ENCODE measurements at places on chromosomes 12 and 14.

DNA sequence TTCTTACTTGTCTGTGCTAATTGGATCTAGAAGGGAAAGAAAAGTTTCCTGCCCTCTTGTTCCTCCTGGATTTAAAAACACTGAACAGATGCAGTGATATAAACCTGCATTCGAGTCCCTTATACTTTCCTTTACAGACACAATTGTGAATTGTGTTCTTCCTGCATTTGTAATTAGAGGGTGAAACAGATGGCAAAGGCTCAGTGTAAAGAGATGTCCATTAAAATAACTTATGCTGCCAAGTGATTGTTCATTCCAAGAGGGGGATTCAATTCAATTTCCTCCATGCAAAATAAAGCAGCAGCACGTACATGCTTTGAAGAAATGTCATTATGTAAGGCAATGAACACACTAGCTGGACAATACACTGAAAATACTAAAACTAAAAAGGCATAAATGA, 248.3 kb upstream of the LRIG3 start:
- DNase-seq = no peak

GRCh38 chr14:77314539-77315457, 5.9 kb downstream of the POMT2 start:
- DNase-seq = no peak

- DNase-seq = peak; percentile 24
Observed at GRCh38 chr12:124543052-124543589, 24.3 kb downstream of the NCOR2 start.

- no peak for DNase-seq
Observed at GRCh38 chr12:122965321-122965751, 927 bp downstream of the ABCB9 start.

DNA sequence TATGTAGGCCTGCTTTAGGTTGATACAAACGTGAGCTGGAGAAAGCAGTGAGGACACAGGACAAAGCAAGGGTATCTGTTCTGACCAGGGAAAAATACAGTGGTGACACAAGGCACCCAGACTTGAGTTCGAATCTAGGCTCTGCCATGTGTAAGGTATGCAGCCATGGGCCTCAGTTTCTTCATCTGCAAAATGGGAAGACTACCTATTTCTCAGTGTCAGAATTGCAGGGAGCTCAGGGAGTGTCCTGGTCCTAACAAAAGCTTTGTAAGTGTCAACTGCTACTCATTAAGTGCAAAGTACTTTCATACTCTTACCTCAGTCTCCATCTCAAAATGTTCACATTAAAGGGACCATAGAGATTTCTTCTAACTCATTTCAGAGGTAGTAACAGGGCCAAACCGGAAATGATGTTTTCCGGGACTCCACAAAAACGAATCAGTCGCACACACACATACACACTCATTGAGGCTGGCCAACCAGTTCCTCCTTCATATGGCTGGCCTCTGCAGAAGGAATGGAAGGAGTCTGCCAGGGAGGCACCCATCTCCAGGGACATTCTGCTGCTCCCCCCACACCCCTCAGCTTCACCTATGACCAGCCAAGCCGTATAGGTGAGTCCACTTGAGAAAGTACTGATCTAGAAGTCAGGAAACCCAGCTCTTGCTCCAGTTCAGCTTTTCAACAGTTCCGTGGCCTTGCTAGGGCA, 7.8 kb downstream of the CTDSP2 start:
- peak; percentile 51 for DNase-seq

- no peak for DNase-seq
Observed at GRCh38 chr12:63916561-63917476, 72.3 kb downstream of the SRGAP1 start.

DNA sequence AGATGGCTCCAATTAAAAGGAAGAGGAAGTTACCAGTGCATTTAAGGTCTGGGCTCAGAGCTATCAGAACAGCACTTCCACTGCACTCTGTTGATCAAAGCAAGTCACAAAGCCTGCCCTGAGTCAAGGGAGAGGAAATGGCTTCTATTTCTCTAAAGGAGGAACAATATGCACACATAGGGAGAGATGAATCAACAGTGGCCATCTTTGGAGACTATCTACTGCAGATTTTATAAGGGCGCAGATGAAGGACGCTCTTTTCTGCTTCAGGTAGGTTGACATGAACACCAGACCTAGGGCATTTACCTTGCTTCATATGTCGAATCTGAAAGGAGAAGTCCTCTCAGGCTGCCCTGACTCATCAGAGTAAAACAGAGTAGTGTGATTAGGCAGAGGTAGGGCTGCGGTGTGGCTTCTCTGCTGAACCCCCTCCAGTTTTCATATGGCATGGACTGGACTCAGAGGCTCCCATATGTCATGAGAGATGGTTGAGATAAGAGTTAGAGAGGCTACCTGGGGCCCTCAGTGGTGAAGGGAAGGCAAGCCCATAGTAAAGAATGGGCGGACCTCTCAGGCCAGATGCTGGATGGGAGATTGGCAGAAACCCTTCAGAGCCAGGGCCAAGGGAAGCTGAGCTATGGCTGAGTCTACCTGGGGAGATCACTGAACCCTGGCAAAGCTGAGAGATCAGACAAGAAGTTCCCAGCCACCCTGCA, 84.4 kb downstream of the ARF6 start:
- peak; percentile 60 for DNase-seq

- DNase-seq = no peak
Observed at GRCh38 chr12:93008044-93008778, 79.1 kb upstream of the EEA1 start.

DNA sequence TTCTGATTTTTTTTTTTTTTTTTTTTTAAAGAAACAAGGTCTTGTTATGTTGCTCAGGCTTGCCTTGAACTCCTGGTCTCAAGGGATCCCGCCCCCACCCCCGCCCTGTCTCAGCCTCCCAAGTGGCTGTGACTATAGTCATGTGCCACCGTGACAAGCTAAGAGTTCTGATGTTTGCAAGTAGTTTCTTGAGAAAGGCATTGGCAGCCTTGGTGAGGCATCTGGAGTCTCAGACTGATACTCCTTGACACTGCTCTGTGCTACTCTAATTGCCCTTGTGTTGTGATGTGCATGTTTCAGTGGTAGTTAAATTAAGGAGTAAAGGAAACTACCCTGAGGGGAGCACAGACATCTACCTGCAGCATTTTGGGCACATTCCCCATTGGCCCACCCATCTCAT, 46.2 kb upstream of the OR4E1 start:
- no peak for DNase-seq

- no peak for DNase-seq
Observed at GRCh38 chr14:64965356-64966000, 6.7 kb downstream of the RAB15 start.

DNA sequence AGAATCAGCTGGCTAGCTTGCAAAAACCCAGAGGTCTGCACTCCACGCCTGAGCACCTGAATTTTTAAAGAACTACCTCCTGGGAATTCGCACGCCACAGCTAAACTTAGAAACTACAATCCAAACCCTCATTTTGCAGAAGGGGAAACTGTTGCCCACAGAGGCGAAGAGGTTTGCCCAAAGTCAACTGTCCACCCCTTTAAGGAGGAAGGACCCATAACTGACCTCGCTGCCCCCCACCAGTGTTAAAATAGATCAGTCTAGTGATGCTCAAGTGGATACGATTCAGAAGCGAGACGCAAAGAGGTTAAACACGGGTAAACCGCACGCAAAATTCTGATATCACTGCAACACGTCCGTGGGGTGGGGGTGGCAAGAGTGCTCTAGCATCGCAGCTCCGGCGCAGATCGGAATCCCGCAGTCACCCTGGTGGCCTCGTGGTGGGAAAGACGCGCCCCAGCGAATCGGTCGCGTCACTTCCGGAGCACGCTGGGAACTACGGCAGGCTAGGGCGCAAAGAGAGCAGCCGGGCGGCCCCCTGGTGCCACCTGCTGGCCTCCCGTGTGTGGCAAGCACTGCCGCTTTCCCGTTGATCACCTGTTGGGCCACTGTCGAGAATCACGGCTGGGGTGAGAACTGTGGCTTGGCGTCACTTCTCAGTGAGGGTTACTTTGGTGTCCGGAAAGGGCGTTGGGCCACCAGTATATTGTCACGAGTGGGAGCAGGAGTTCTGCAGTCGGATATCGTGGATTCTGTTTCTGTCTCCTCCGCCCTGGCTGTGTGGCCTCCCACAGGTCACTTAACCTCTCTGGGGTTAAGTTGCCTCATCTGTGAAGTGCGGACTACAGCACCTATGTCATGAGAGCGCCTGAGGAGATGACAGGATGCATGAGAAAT, at the start of gene ALKBH2:
Gene ALKBH2, minus strand, starts transcription at position 451 of the 897 bp plus-strand sequence. CDS start 686 bp downstream, outside the sequence.
- DNase-seq = peak; percentile 94

GRCh38 chr14:44979740-44980356, 17.9 kb downstream of the TOGARAM1 start:
- DNase-seq = no peak

Data from activated CD4-positive, alpha-beta T cell treated with anti-CD3 and anti-CD28 coated beads, Interleukin-2, amount 10 ng/mL, durations not matched to agents 7 days and 5 days (primary cell).